ENCODE measurements at places on chromosomes 1 and 21.

- DNase-seq: no peak
These were observed 3.6 kb upstream of the FHAD1 start for GRCh38 chr1:15243275-15244043.

DNA sequence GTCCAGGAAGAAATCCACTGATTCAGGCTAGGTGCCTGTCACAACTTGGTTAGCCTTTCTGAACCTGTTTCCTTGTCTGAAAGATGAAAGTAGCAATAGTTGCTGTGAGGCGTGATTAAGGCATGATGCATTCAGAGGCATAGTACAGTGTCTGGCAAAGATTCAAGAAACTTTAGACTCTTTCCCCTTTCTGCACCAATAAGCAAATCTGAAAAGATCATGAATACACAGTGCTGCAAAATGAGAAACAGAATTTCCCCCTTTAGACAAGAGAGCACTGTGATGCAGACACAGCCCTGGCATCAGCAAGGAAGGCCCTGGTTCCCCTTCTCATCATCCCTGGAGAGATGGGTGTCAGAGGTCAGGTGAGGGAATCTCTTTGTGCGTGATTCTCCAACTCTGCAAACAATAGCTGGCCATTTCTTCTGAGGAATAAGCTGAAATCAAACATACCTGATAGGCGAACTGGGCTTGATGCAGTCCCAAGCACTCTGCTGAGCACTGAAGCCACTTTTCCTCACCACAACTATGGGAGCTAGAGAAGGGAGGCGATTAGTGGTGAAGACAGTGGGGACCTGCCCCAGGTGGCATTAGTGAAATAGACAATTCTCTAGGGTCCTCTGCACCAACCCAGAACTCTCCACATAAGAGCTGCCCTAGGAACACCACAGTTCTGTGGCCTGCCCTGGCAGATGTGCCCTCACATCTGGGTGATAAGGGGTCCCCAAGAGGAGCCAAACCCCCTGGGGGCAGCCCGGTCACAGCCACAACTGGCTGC lies 41.7 kb downstream of the ITPKB start:
- no peak for DNase-seq

GRCh38 chr1:108828074-108828961 lies 28.6 kb downstream of the AKNAD1 start:
- no peak for DNase-seq

DNA sequence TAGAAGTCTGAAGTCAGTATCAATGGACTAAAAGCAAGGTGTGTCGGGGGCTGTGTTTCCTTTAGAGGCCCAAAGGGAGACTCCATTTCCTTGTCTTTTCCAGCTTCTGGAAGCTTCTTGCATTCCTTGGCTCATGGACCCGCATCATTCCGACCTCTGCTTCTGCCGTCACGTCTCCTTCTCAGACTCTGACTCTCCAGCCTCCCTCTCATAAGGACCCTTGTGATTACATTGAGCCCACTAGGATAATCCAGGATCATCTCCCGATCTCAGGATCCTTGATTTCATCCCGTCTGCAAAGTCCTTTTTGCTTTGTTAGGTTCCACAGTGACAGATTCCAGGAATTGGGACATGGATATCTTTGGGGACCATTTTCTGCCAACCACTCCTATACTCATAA lies 265.8 kb upstream of the CSF3R start:
- DNase-seq: no peak

DNA sequence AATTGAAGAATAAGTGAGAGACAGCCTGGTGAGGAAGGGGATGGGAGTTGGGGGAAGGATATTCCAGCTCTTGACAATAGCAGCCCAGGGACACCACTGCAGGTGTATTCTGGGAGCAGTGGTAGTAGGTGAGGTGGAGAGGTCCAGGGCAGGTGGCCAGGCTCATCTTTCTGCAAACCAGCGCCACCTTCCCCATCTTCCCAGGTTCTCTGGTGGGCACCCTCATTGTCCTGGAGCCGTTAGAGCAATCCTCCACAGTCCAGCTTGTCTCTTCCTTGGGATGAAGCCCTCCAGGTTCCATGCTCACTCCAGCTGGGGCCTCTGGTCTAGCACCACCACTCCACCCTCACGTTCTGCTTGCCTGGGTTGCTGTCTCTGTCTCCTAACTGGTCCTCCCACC lies 97.0 kb downstream of the IER5 start:
- DNase-seq: no peak

GRCh38 chr1:9996624-9997582 lies at the start of gene RBP7:
RBP7 (plus strand) TSS chr1:9997228; CDS start chr1:9997259, 31 bp downstream.
- no peak for DNase-seq

DNA sequence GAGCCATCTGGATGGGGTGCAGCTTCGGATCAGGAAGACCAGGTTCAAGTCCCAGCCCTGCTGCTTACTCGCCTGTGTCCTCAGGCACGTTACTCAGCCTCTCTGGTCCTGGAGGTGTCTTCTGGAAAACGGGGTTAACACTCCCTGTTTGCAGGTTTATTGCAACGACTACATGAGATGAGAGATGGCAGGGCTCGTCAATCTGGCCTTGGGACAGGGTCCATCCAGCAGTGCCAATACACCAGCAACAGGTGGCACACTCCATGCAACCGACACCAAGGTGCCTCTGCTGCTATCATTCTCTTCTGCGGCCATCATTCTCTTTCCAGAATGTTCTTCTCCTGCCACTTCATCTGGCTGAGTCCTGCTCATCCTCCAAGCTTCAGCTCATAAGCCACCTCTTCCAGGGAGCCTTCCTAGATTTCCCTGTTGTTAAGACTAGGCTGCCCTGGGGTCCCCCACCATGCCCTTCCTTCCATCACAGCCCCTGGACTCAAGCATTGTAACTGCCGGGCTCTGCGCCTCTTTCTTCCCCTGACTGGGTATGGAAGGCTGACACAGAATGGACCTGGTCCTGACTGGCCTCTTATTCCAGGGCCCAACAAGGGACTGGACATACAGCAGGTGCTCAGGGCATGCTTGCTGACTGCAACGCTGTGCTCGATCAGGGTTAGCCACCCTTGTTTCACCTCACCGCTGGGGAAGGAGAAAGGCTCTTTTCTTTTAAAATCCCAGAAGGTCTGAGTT lies 87.4 kb downstream of the DMRTB1 start:
- DNase-seq: no peak

- no peak for DNase-seq
These were observed 19.7 kb upstream of the GALNT2 start for GRCh38 chr1:230047114-230047865.

GRCh38 chr1:19448491-19449439 lies 36.6 kb downstream of the CAPZB start:
- no peak for DNase-seq

GRCh38 chr1:90605070-90605469 lies 112.0 kb downstream of the BARHL2 start:
- no peak for DNase-seq
